ENCODE measurements at places on chromosomes 1 and 21.

GRCh38 chr1:94819945-94820746, at the start of gene SLC44A3:
Gene SLC44A3, plus strand, starts transcription at chr1:94820357. Its CDS starts 95 bp downstream, at chr1:94820452.
- DNase-seq: peak; percentile 52

GRCh38 chr1:21326861-21327344, 36.6 kb upstream of the ECE1 start:
- DNase-seq: no peak

DNA sequence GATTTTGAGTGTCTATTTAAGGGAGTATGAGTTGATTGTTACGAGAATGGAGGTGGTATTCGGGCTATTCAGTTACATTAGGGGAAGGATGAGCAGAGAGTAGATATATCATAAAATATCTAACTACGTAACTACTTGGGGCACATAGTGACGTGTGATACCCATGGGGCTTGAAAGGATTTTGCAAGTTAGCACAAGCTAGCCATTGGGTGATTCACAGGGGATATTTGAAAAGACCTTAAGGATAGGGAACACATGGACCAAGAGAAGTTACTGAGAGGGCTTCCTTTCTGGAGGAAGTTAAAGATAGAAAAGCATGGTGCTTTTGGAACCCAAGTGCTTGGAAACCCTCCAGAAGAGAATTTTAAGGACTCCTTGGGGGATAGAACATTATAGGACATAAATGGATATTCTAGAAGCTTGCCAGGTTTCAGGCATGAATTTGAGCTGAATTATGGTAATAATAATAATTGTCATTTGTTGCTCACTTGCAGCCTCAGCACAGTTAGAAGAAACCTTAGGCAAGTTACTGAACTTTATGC, 5.4 kb downstream of the DISP1 start:
- DNase-seq: no peak

GRCh38 chr1:186739515-186739914, 59.3 kb upstream of the PTGS2 start:
- DNase-seq: no peak

DNA sequence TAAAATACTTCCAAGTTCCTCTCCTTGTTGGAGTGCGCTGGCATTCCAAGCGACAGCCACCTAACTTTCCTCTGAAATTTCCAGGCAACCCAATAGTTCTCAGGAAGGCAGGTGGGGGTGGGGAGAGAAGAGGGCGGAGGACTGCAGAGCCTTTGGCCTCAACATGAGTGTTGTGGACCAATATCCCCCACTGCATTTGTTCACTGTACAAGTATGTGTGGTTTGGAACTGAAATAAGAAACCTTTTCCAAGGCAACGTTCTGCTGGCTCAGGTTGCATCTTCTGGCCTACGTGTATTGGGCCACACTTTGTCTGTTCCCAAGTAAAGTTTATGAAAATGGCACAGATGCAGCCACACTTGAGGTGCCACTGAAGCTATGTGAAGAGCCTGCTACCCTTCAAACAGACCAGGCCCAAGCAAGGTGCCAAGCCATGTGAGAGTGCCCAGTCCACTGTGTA, 153.4 kb downstream of the DHRS3 start:
- DNase-seq: peak; percentile 80

DNA sequence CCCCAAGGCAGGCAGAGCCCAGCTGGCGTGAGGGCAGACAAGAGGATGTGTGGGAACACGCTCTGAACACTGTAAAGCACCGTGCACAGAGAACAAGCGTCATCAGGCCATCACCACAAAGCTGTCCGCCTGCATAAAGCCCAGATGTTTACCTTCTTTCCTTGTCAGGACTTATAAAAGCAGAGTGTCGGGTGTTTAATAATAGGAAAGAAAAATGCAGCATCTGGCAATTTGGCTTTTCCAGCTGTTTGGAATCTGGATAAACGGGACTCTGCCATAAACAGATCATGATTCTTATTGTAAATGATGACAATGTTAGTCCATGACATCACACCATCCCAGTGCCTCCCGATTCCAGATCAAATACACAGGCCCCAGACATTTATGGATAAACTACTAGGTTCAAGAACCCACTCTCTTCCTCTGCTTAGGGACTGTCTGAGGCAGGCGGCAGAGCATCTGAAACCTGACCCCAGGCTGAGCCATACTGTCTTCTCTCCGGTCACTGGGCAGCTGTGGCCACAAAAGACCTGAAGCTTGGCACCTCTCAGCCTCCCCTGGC, 4.2 kb downstream of the GLIS1 start:
- DNase-seq: peak; percentile 66

DNA sequence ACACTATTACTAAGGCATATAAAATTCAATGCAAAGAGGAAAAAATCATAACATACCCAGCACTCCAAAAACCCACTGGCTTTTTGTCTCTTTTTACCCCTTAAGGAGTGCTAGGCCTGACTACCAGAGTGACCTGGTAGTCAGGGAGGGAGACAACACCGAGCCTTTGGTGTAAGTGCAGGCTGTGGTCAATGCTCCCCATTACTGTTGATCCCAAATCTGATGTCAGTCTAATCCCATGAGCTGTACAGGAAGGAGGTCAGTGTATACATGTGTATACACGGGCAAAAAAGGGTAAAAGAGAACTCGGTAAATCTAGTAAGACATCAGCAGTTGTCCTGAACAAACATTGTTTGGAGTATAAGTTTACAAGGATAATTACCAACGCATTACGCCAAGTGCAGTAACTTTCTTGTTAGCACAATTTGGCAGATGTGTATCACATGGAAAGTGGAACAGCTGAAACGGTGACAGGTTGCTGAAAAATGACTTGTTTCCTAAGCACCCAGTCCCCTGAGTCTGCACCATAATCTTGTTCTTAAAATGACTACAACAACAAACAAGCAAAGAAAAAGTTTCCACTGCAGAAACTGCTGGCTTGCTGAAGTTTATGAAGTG, 217.9 kb downstream of the KCNH1 start:
- DNase-seq: no peak

GRCh38 chr1:81584398-81584797, 216.3 kb upstream of the ADGRL2 start:
- DNase-seq: no peak

DNA sequence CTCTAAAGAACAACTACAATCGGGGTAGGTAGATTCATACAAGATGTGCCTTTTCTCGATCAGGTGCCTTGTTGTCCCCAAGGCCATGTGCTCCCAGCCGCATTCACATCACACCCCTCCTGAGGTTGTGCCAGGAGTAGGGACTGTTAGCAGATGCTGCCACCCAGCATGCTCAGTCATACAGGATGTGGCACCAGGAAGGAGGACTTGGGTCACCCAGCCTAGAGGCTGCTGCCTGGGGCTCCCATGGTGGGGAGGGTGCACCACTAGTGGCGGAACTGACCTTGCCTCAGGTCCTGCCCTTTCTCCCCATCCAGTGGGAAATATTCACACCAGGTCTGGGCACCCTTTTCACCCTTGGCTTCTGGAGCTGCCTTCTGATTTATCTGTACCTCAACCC, 8.3 kb downstream of the TEX35 start:
- no peak for DNase-seq

GRCh38 chr1:81799939-81800694, 617 bp upstream of the ADGRL2 start:
- peak; percentile 79 for DNase-seq

GRCh38 chr1:156295391-156295947, at the start of gene GLMP:
Gene GLMP, minus strand, starts transcription at chr1:156295679. Its CDS starts 34 bp downstream, at chr1:156295645.
- peak; percentile 71 for DNase-seq

DNA sequence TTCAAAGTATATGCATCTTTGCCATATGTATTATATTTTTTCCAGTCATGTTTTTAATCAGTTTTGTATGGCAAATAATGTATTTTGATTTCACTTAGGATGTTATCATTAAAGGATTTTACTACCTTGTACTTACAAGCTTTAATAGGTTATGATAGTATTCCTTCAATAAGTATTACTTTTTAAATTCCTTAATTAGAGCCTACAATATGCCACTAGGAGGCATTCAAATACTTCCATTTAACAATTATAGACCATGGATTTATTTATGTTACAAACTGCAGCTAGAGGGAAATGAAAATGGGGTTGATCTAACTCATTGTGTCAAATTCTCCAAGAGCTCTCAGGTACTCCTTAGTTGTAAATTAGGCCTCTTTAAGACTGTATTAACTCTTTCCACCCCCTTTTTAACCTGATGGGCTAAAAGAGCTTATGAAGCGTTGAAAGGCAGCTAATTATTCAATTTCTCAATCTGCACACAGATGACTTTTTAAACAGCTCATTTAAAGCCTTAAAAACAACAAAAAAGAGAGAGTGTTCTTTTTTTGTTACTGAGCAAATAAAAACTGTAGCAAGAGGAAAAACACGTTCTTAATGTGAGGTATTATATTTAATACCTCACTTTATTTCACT, 156.2 kb downstream of the DENND1B start:
- DNase-seq: peak; percentile 32

DNA sequence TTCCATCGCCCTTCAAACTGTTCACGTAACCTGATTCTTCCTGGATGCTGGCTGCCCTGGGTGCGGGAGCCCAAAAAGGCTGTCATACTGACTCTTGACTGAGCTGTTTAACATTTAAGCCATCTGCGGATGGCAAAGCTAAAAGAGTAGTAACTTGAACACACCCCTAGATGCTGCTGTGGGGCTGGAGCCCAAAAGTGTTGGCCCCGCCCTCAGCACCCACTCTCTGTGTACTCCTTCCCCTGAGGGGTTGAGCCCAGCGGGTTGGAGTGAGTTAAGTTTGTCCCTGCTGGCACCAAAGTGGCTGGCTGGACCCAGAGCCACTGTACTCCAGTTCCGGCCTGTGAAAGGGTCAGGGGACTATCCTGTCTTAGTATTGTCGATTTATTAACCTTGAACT, 640.6 kb downstream of the PTPRU start:
- DNase-seq: no peak

- no peak for DNase-seq
Measured at GRCh38 chr1:19505693-19506457, 20.5 kb upstream of the CAPZB start.

DNA sequence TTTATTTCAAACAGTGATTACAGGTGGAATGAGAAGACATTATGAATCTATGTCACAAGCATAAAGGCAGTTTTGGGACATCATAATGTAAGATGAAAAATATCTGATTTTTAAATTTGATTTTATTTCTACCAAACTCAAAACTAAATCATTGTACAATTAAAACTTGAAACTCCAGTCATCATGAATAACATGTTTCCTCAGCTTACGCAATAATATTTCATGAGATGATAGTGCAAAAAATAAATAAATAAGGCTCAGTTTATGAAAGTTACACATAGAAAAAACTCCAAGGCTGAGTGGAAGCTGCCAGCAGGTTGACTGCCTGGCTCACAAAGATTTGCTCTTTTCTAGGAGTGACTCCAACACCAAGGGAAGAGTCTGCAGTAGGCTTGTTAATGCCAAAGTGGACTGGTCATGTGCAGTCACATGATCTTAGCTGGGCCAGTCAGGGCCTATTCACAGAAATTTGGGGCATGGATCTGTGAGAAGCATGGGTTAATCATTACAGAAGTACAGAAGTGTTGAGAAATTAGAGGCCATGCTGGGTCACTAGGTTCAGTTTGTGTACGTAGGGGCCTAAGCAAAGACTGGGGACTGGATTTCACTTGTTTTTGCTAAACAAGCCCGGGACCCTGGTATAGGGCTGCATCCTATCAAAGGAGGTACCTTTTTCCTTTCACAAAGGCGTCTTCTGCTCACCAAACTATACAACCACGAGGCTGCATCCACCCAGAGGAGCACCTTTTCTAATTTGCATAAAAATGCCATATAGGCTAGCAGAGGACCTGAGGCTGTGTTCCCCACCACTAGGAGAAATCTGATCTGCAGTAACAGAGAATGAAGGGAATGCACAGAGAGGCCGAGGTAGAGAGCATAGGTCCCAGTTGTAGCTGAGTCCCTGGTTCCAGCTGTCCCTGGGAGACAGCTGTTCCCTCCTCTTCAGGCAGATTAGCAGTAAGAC, 4.9 kb upstream of the ABCA4 start:
- no peak for DNase-seq

DNA sequence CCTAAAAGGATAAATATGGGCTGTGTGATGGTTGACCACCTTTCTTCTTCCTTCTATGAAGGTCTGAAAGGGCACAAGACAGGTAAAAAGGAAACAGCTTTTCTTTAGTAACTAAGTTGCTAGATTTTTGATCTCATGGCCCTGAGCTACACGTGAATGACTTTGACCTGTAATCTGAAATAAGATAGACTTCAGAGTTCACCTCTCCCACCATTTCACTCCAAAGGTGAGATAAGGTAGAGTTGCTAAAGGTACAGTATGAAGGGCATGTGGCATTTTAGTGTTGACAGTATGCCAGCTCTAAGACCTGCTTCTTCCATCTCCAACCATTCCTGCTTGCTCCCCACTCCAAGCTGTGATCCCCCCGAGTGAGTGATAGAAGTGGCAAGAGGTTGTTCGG, 25.8 kb upstream of the C8B start:
- no peak for DNase-seq

DNA sequence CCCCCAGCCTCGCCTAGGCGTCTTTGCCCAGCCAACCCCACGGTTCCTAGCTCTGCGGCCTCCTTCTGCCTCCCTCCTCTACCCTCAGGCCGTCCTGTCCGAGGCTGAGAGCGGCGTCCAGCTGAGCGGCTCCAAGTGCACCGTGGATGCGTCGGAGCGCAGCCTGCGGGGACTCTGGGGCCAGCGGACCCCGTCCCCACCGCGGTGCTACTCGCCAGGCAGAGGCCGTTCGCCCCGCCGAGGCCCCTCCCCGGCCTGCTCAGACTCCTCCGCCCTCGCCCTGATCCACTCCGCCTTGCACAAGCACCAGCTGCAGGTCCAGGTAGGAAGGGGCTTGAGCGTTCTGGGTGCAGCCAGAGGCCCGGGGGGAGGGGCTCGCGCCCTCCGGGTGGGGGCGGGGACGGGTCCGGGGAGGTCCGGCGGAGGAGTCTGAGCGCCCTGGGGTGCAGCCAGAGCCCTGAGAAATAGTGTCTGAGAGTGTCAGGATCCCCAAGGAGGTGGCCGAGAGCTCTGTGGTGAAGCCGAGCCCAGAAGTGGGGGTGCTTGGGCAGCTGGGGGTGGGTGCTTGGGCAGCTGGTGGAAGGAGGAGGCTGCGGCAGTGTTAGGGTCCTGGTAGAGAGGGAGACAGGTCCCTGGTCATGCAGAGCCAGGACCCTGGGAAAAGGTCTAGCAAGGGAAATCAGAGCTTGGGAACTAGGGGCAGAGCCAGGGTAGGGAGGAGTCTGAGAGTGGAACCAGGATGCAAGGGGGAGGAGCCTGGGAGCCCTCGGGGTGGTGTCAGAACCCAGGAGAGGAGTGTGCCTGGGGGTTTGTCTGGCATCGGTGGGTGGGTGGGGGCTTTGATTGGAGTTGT, 3.2 kb upstream of the NBPF3 start:
- DNase-seq: no peak

DNA sequence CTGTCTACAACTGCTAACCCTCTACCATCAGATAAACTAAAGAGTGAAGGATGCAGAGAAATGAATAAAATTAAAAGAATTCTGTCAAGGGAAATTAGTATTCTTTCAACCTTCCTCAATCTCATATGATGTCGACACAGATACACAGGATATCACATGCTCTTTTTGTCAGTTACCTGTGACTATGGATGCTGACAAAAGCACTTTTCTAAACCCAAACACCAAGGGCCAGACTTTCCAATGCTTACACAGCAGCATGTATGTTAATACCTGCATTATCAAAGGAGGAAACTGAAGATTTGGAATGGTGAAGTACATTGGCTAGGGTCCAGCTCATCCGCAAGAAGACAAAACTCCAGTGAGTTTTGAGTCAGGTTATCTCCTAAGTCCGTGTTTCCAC, 294.0 kb downstream of the SMYD3 start:
- DNase-seq: no peak

All from fibroblast of skin of scalp (primary cell).